ENCODE measurements at places on chromosomes 5 and 9. TPM values are rescaled to one million over a fixed set of nuclear protein-coding genes. Genes with fewer than 3 reads are reported as not detected.

ZNF366 gene
- polyA plus RNA-seq: 3.6 TPM

GARIN3 gene
- polyA plus RNA-seq: not detected

TMC1 gene
- polyA plus RNA-seq: 0.26 TPM

ALDH7A1 gene
- polyA plus RNA-seq: 154 TPM

ORM2 gene
- not detected for polyA plus RNA-seq

FOXD4L6 gene
- polyA plus RNA-seq: not detected

Data from right renal pelvis (tissue), 4 donors.